ENCODE measurements at places on chromosomes 2 and 18.

DNA sequence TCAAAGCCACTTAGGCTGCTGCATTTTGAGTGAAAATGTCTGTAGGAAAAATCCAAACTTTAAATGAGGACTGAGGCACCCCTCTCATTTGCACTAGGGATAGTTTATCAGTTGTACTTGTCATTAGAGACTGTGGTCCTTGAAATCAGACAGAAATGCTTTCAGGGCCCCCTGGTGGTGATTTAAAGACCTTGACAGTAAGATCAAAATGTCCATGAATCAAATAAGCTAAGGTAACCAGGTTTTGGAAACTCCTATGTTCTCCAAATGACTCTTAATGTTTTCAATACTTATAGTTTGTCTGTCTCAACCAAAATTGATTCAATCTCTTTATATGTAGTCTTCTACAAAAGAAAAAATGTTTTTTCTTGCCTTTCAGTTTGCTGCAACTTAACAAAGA, 28.8 kb upstream of the DDX18 start:
- DNase-seq = peak; percentile 57

- no peak for DNase-seq
These were observed 124.8 kb downstream of the PTH2R start for GRCh38 chr2:208531361-208531760.

DNA sequence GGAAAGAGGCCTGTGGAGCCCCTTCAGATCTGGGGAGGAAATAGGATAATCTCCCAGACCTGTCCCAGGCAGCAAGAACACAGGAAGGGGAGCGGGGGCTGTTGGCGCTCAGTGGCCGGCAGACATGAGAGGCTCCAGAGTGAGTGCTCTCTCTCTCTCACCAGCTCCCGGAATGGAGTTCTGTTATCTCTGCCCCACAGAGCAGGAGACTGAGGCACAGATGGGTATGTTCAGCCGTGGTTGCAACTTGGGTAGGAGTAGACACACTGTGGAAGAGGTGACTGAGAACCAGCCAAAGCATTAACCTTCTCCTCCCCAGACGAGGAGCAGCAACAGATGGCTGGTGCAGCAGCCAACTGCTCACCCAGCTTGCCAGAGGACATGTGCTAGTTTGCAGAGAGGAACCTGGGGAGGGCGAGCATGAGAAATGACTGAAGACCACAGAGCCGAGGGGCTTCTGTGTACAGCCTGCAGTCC, 82.0 kb downstream of the NRP2 start:
- DNase-seq = no peak

DNA sequence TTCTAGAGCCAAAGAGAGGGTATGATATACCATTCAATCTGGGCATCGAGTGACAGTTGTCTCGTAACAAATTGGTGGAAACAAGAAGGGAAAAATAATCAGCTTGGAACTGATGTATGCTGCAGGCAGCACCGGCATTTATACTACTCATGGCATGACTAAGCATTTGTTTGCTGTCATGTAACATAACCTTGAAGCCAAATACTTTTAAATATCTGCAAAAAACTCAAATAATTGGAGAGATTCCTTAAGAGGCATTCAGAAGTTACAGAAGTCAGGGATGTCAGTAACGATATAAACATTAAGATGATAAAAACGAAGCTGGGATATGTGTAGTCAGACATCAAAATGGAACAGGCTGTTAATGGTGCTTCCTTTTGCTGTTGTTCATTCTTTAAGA, 157.3 kb upstream of the MMADHC start:
- DNase-seq = no peak

GRCh38 chr2:101733257-101733993, 35.9 kb downstream of the MAP4K4 start:
- no peak for DNase-seq

GRCh38 chr18:31683106-31683505, 1.3 kb downstream of the B4GALT6 start:
- no peak for DNase-seq

DNA sequence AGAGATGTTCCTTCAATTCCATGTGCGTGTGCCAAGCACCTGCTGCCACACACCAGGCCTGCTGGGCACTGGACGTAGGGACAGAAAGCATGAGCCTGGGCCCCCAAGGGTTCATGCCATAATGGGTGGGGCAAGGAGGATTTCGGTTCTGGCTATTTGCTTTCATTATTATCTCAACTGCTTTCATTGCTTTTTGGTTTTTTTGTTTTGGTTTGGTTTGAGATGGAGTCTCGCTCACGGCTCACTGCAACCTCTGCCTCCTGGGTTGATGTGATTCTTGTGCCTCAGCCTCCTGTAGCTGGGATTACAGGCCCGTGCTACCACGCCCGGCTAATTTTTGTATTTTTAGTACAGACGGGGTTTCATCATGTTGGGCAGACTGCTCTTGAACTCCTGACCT, 57.2 kb downstream of the SF3B1 start:
- no peak for DNase-seq

- DNase-seq = no peak
These were observed 119.4 kb upstream of the RAB6C start for GRCh38 chr2:129860088-129860487.

- DNase-seq = no peak
These were observed 82.1 kb downstream of the MAP4K4 start for GRCh38 chr2:101779656-101780055.

DNA sequence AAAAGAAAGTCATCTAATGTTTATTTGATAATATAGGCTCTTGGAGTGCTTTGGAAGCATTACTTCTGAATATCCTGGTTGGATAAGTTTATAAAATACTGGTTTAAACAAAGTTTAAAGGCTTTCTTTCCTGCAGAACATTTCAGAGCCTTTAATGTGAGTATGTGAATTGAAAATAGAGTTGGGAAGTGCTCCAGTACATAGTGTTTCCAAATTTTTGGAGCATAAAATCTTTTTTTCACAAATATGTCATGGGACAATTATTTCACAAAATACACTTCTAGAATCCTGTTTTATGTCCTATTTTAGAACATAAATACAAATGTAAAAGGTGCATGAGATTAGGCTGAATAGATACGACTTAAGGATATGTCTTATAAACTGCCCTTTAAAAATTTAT, 158.9 kb upstream of the HNRNPA3 start:
- no peak for DNase-seq

- DNase-seq = no peak
These were observed 38.1 kb upstream of the SOCS6 start for GRCh38 chr18:70250781-70251180.

DNA sequence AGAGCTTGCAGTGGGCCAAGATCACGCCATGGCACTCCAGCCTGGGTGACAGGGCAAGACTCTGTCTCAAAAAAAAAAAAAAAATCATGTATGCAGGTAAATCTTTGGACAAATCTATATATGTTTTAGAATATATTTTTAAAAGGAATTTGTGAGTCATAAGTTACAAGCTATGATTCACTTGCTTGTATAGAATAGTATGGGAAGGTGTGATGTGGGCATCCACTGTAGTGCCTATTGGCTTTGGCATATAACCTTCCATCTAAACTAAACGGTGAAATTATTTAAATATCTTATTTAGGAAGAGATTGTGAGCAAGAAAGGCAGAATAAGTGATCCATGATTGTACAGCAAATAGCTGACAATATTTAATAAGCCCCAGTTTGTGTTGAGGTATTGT, 261.1 kb downstream of the GALNT13 start:
- DNase-seq = no peak

DNA sequence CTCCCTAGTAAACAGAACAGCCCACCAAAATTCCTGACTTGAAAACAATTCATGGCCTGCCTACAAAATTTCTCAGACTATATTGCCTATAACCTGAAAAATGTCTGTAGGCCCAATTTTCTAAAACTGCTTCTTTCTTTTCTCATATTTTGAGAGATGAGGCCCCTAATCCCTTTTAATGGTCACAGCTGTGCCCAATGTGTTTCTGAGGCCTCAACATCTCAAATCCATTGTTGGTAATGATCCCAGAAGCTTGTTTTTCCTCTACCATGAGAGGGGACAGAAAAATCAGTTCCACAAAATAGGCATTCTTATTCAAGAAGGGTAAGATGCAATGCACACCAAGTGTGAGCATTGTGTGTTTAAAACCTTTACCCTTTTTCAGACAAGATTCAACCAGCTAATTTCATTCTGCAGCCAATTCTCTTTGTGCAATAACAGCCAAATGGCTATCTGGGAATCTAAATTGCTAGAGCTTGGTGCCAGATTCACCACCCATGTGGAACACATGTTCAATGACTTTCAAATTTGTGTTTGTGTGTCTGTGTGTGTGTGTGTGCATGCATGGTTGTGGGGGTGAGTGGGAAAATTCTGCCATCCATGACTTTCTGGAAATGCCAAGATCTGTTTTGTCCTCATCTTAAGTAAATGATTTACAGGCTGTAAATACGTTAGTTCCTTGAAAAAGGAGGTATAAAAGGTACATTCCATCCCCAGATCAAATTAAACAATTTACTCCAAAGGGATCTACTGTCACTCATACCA, 319.5 kb downstream of the TNS1 start:
- DNase-seq = no peak

DNA sequence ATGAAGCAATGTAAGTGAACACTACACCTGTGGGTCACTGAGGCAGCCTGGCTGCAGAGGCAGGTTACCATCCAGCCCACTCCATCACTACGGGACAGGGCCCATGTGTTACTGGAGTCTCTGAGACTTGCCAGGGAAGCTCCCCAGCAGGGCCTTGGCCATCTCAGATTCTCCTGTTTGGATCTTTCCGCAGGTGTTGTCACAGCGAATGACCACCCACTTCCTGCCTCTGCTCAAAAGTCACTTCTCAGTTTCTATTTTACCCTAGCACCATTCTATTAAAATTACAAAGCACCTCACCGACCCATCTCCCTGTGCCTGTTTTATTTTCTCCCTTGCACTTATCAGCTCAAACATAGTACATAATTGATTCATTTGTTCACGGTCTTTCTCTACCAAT, 34.5 kb upstream of the L3MBTL4 start:
- no peak for DNase-seq

- DNase-seq = no peak
These were observed 433.1 kb upstream of the RAB12 start for GRCh38 chr18:8176109-8176508.

DNA sequence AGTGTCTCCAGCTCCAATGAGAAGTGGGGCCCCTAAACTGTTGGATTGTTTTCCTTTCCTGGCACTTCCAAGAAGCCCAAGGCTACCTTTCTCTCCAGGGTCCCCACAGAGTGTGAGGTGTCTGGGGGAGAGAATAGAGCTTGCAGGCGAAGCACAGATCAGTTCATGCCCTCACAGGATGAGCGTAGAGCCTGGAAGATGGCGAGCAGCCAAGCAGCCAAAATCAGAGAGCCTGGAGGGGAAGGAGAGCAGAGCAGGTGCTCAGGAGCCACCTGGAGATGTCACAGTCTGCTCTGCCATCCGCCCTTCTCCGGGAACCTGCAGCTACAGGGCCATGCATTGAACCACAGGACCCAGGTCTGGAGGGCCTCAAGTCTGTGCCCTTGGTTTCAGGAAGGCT, 54.7 kb upstream of the TCF7L1 start:
- DNase-seq = no peak

- DNase-seq = no peak
These were observed 134.1 kb downstream of the ANKRD44 start for GRCh38 chr2:197176522-197176921.

- peak; percentile 72 for DNase-seq
These were observed 935 bp upstream of the RAMP1 start for GRCh38 chr2:237858294-237859081.

DNA sequence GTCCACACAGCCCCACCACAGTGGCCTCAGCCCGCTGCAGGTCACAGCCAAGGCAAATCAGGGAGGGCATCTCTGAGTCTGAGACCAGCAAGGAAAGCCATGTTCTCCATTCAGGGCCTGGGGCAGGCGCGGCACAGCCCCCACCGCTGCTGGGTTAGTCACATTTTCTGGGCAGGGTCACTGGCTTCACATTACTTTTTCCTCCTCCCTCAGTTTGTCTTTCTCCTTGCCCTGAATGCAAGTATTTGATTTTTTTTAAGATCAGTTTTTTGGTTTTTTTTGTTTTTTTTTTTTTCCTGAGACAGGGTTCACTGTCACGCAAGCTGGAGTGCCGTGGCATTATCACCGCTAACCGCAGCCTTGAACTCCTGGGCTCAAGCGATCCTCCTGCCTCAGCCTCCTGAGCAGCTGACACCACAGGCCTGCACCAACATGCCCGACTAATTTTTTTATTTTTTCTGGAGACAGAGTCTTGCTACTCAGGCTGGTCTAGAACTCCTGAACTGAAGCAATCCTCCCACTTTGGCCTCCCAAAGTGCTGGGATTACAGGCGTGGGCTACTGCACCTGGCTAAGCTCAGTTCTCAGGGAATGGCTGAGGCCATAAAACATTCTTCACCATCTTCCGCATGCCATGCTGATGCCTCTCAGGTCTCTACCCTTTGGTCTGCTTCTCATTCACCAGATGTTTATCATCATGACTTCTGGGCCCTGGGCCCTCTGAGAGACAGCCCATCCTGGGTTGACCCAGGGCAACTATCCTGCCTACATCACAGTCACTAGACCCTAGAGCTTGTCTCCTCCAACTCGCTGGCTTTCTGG, 628 bp upstream of the CAPG start:
- no peak for DNase-seq

DNA sequence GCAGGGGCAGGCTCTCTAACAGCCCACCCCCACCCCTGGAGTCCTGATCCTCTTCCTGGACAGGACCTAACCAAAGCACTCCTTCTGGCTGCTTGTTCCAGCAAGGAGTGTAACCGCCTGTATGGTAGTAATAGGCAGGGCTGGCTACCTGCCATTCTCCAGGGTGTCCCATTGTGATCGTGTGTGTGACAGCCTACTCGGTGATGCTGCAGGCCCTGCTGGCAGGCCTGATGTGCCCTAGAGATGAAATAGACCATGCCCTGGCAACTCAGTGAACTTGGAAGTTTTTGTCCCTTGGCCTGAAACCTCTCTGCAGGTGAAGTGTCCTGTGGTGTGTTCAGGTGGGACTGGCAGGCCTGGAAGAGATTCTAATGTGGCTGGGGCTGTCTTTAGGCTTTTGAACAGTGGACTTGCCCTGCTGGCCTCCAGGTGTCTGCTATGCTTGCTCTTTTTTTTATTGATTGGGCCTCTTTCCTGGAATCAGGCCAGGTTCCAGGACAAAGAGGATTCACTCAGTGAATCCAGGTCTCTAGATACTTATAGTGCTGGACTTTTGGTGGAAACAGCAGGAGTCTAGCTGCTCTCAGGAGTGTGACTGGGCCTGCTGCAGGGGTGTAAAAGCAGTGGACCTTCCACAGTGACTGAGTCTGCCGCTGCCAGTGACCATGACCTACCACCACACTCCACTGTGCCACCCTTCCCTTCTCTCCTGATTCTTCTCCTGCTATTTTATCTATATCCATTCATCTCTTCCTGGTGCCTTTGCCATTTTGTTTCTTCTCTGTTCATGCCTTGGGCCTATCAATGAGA, 132.1 kb downstream of the CTIF start:
- DNase-seq = no peak

GRCh38 chr2:151569167-151569566, 159.5 kb downstream of the RIF1 start:
- DNase-seq = no peak
